ENCODE measurements at places on chromosomes 2 and 18. TPM values are rescaled to one million over a fixed set of nuclear protein-coding genes. Genes with fewer than 3 reads are reported as not detected.

DNA sequence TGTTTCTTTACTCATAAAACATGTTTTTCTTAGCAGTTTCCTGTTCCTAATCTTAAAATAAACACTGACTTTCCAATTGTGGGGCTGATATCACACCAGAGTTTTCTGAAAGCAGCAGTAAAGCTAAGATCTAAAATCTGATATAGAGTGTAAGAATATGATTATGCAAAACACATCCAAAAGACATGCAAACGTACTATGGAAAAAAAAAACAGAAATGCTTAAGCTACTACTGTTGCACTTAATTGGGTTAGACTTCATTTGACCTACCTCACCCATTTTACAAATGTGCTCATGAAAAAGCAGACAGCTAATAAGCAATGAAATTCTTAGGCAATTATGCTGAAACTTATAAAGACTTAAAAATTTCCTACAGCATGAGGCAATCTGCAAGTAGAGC is 10.5 kb downstream of the CYTIP start:
- no peak for DNase-seq

DNA sequence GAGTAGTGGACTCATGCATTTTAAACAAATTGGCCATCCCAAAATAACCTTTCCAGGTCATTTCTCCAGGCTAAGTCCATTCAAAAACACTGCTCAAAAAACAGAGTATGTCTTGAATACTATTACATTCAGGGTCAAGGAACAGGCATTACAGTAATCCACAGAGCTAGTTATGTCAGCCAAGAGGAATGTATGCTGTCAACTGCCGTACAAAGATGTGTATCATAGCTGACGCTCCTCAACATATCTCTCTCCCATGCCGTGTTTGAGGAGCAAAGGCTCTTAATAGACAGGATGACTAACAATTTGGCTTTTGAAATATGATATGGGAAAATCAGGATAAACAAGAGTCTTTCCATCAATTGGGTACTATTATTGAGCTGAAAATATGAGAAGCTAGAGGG is 68.8 kb upstream of the KCTD1 start:
- DNase-seq: no peak

GRCh38 chr2:47056868-47057686 is 98.0 kb downstream of the STPG4 start:
- DNase-seq: no peak

CHRNG gene
- not detected for total RNA-seq

Data from thoracic aorta (tissue), 2 donors.